Stimulated activated CD8-positive, alpha-beta memory T cell treated with anti-CD3 and anti-CD28 coated beads, Interleukin-7, amount 100 ng/mL, for 24 hours (primary cell): ENCODE measurements at places on chromosomes 7 and 10.

DNA sequence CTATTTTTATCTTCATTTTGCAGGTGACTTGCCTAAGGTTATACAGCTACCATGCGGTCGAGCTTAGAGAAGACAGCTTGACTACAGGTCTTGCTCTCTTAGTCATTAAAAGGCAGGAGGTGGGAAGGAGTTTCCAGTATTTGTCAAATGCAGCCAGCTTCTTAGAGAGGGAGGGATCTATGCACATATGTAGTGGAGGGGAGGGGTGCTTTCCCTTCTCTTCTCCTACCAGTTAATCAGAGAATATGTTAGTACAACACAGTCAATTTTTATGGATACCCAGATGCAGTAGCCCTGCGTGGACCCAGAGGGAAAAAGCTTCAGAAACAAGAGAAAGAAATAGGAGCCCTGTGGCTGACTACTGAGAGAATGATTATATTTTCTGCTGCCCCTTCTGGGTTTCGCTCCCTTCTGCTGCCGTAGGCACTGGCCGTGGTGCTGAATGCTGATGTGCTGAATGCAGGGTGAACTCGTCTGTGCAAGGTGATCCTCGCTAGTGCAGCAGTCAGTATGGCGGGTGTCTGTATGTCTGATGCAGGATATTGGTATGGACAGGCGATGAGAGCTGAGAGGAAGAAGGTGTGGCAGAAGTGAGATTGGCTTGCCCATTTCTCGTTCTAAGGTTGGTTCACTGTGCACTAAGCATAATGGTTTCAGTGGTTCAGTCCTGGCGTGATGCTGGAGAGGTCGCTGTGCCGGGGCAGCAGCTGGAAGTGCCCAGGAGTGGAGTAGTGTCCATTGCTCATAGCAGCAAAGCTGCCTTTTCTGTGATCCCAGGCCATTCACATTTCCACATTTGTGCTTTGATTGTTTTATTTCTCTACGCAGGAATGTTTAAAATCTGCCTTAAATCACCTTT, 189.2 kb upstream of the PODXL start:
- DNase-seq = no peak

DNA sequence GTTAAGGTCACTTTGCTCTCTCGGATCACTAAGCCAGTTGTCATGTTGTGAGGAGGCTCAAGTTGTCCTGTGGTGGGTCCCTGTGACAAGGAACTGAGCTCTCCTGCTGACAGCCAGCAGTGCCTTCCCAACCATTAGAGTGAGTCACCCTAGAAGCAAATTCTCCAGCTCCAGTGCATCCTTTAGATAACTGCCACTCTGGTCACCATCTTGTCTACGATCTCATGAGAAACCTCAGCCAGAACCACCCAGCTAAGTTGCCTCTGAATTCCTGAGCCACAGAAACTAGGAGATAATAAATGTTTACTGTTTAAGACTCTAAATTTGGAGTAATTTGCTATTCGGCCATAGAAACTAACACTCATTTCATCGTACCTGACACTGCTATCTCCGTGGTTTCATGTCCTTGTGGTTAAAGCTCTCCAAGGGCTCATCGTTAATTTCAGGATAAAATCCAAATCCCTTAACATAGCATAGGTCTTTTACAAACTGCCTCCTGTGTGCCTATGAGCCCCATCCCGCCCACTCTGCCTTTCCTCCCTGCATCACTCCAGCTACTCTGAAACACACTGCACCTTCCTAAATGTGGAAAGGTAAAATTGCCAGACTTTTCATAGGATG, 56.5 kb upstream of the WIPF3 start:
- DNase-seq = no peak

DNA sequence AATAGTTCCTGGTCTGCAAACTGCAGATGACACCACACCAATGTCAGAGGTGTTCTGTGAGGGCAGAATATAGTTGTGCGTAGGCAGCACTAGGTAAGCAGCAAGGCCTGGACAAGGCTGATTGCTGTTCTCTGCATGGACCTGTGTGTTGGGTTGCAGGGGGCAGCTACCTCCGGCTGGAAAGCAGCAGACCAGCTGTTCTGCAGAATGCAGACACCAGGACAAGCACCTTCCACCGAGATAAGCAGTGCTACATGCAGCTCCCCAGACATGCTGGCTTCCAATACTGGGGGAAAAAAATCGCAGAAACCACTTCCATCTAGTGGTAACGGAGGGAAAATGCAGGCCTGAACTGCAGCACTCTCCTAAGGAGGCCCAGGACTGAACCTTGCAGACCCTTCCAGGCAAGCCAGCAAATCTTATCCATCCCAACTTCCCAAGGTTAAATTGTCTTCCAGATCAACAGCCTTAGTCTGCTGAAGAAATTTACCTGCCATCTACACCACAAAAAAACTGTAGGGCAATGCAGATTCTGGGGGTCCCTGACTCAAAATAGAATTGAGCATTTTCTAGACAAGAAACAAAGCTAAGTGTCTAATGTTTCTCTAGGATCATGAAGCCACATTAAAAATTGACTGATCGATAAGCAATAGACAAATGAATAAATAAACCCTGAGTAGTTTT, 50.5 kb upstream of the COBL start:
- DNase-seq = no peak

DNA sequence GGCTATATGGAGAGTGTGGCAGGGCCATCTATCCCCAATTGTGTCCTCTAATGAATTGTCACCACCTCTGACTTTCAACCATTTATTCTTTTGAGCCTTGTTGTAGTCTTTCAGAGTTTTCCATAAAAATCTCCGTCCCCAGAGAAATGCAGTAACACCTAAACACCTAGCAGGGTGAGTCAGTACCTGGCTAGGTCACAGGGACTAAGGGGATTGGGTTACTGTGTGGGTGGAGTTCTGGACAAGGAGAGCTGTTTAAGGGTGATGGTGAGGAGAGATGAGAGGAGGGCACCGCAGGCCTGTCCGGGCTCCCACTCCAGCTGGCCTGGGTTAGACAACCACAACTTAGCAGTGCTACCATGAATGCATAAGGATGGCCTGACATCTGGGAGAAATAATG, 186.2 kb upstream of the LYZL1 start:
- DNase-seq = no peak

DNA sequence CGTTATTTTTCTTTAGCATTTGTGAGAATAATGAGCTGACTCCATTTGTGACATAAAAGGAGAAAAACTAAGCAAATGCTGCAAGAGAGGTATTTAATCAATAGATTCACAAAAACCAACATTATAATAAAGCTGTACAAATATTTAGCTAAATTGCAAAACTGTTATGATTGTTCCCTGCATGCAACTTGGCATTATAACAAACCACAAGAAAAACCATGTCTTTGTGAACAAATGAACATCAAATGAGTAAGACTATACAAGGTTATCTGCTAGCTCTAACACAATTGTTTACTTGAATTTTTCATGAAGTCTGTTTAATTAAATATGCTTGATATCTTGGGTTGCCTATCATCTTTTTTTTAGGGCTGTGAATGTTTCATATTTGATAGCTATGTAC, 50.8 kb upstream of the PPP1R9A start:
- no peak for DNase-seq

- no peak for DNase-seq
These were observed 90.3 kb downstream of the GLCCI1 start for GRCh38 chr7:8058852-8059251.

DNA sequence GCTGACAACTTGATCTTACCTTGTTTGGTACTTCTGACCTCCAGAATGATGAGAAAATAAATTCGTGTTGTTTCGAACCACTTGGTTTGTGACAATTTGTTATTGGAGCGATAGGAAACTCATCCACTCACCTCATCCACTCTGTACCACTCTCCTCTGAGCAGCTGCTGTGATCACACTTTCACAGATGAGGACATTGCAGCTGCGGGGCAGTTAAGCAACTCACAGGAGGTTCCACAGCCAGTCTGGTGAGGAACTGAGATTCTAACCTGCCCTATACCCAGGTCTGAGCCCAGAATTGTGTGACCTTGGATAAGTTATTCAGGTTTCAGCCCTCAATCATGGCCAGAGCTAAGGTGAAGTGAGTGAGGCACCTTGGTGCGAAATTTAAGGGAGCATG, 35.2 kb downstream of the BTBD16 start:
- no peak for DNase-seq

DNA sequence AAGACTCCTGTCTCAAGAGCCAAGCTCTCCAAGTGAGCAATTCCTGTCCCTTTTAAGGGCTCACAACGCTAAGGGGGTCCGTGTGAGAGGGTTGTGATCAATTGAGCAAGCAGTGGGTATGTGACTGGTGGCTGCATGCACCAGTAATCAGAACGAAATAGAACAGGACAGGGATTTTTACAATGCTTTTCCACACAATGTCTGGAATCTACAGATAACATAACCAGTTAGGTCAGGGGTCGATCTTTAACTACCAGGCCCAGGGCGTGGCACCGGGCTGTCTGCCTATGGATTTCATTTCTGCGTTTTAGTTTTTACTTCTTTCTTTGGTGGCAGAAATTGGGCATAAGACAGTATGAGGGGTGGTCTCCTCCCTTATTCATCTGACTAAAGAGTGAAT, 54.9 kb upstream of the SP4 start:
- no peak for DNase-seq

DNA sequence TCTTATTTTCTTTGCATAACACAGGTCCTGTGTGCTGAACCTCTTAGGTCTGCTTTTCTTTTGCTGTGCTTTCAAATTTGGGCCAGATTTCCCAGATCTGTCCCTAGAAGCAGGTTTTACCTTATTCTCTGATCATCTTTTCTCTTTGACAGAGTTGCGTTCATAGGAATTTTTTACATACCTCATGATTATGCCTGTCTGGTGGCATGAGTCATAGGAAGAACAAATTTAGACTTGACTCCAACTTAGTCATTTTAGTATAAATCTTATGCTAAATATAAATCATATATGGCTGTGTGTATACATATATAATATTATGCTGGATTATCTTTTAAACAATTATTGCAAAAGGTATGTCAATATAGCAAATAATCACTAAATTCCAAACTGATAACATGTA, 1038.9 kb downstream of the GRM8 start:
- no peak for DNase-seq

DNA sequence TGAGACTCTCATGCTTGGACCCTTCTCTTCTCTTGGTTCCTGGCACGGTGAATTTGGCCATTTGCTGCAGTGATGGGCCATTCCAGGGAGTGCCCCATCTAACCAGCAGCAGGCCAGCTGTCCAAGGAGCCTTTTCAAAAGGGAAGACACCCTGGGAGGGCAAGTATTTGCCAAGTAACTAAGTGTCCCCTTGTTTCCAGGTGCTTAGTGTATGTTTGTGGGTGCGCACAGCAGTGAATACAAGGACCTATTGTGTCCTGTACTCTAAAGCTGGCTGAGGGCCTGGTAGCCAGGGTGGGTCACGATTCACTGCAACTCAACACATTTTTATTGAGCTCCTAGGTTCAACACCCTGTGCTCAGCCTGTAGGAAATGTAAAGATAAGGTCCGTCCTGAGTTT, 348.8 kb downstream of the RNLS start:
- no peak for DNase-seq

DNA sequence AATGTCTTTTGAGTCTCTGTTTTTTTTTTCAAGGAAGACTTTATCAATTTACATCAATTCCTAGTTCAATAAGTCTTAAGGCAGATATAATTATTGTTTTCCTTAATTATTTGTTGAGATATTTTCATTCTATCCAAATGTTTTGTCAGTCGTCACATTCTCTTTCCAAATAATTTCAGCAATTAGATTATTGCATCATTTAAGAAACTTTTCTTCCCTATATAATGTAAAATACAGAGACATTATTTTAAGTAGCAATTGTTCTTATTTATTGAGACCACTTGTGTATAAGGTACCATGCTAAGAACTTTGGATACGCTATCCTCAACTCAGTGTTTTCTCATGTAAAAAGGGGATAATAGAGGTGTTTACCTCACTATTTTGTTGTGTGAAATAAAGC, 38.1 kb upstream of the GNAT3 start:
- DNase-seq = no peak

DNA sequence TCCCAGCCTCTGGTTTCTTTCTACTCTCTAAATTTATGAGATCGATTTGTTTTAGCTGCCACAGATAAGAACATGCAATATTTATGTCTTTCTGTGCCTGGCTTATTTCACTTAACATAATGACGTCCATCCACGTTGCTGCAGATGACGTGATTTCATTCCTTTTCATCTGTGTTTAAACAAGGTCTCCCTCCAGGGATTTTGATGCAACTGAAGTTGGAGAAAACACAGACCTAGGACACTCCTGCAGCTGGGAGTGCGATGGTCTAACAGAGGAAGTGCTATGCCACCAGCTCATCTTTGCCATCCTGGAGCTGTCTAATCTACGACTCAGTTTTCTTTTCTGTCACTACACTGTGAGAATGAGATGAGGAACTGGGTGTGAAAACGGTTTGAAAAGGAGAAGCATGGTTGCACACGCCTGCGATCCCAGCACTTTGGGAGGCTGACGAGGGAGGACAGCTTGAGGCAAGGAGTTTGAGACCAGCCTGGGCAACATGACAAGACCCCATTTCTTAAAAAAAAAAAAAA, 1.5 kb upstream of the KCTD7 start:
- no peak for DNase-seq

DNA sequence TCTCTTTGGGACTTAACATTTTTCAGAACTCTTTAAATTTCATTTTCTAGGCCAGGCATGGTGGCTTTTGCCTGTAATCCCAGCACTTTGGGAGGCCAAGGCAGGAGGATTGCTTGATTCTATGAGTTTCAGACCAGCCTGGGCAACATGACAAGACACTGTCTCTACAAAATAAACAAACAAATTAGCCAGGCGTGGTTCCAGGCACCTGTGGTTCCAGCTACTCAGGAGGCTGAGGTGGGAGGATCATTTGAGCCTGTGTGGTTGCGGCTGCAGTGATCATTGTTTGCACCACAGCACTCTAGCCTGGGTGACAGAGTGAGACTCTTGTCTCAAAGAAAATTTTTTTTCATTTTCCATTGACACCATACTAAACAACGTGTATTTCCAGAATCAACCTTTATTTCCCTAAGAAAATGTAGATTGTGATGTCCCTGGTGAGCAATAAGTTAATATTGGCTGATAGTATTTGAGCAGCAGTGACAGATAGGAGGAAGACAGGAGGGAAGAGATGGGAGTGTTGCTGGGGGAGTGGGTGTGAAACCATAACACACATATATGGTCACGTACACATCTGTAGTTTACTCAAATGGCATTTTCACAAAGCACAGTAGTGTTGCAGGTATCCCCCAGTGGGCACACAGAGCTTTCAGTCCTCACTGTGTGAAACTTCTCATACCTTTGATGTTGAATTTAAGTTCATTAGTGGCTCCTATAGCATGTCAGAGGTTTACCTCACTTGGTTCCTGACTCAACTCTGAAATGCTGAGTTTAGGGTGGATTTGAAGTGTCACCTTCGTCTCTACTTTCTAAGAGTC, 205.6 kb downstream of the AUTS2 start:
- DNase-seq = no peak

DNA sequence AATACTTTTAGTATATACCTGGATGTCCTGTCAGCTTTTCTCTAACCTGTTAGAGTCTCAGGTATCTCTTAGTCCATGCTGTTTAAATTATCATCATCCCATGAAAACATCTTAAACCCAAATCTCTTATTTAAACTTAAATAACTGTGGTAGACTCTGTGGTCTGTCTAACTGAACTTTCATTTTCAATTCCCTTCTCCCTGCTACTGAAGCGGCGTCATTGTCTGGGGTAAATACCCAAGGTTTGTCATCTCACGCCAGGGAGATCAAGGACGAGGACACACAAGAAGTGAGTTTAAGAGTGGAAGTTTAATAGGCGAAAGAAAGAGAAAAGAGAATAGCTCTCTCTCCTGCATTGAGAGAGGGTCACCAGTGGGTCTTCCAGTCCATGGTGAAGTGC, 804.4 kb upstream of the CELF2 start:
- no peak for DNase-seq
